Ascending aorta (tissue), 2 donors: ENCODE measurements at places on chromosomes 3 and 15. TPM values are rescaled to one million over a fixed set of nuclear protein-coding genes. Genes with fewer than 3 reads are reported as not detected.

The CCR2 gene
- 0.11 TPM for total RNA-seq

The CLEC3B gene
- 130 TPM for total RNA-seq

DNA sequence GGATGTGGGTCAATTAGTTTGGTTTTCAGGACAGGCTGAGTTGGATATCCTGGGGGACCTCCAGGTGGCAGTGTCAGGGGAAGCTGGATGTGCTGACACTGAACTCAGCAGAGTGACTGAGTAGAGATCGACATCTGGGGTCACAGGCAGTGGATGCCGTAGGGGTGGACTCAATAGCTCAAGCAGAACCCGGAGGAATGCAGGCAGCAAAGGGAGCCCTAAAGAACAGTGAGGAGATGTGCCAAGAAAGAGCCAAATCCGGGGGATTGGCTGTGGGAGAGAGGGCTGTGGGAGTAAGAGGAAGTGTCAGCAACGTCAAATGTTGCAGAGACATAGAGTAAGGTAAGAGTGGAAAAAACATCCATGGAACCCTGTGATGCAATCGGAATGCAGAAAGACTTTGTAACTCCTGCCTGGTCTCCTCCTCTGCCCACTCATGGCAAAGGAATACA, 11.6 kb downstream of the CCR5AS start:
- no peak overlapping the region for H3K27ac ChIP-seq
- DNase-seq = no peak
- no peaks in the 10 kb centered on the region for H3K36me3 ChIP-seq
- H3K27me3 ChIP-seq = no peaks in the 10 kb centered on the region

- no peak overlapping the region for H3K4me3 ChIP-seq
- no peaks in the 10 kb centered on the region for H3K4me1 ChIP-seq
- H3K27ac ChIP-seq = no peak overlapping the region
- DNase-seq = no peak
- H3K36me3 ChIP-seq = no peaks in the 10 kb centered on the region
Measured at GRCh38 chr3:127411083-127411727, 123.4 kb upstream of the PRR20G start.

The EIF1B gene
- 21.7 TPM for total RNA-seq

The SLC49A4 gene
- total RNA-seq = 3.2 TPM

- H3K27me3 ChIP-seq = no peaks in the 10 kb centered on the region
- no peaks in the 10 kb centered on the region for H3K36me3 ChIP-seq
- H3K4me1 ChIP-seq = no peaks in the 10 kb centered on the region
- peak; percentile 69 for DNase-seq
- H3K4me3 ChIP-seq = peak overlapping the region; percentile 57
Measured at GRCh38 chr15:29674661-29675533, 147.4 kb downstream of the TJP1 start.

DNA sequence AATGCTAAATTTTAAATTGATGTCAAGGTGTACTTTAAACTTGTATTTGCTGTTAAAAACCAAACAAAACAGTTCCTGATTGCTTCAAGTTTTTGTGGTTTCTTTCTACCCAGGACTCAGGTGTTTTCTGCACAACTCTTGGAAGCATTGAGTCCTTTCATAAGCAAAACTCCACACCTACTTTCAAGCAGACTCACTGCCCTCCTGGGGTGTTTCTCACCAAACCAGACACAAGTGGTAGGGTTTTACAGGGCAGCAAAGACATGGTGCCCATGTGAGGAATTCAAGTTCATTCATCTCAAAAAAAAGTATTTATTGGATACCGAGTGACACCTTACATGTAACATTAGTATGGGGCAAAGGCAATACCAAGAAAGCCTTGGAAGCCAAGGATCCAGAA, 146.7 kb upstream of the BNIP2 start:
- no peaks in the 10 kb centered on the region for H3K27me3 ChIP-seq
- H3K27ac ChIP-seq = no peak overlapping the region
- H3K4me3 ChIP-seq = no peak overlapping the region
- no peak for DNase-seq
- no peaks in the 10 kb centered on the region for H3K36me3 ChIP-seq
- no peaks in the 10 kb centered on the region for H3K4me1 ChIP-seq

The MITF gene
- total RNA-seq = 27.4 TPM

The ELP6 gene
- 27.0 TPM for total RNA-seq

The CSPG5 gene
- total RNA-seq = 1.7 TPM

DNA sequence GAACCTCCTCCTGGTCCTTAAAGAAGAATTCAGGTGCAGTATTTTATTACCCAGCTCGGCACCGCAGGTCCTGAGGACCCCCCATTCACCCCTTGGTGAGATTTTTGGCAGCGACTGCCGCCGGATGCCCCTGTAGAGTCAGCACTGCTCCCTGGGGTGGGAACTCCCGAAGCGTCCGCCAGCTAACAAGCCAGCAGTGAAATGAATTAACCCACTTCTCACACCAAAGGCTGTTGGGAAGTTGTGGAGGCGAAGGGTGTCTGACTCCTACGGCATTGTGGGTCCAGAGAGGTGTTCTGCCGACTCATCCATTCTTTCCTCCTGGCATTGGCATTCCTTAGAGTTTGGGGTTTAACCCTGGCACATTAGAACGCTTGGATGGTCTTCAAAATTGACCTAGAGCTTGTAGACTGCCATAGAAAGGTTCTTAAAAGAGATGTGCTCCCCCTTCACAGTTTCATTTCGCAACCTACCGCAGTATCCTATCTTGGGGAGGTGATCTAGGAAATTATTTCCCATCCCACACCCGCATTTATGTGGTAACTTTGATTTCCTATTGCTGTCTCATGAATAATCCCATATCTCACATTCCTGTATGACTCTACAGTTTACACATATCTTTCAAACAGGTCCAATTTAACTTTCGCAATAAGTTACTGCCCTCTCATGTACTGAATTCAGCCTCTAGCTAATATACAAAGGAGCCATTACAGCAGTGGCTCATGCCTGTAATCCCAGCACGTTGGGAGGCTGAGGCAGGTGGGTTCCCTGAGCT, 879 bp upstream of the EIF5A2 start:
- H3K36me3 ChIP-seq = no peaks in the 10 kb centered on the region
- DNase-seq = no peak
- H3K27ac ChIP-seq = peak overlapping the region; percentile 79
- no peaks in the 10 kb centered on the region for H3K4me1 ChIP-seq

- no peaks in the 10 kb centered on the region for H3K27me3 ChIP-seq
- DNase-seq = no peak
- H3K4me1 ChIP-seq = no peaks in the 10 kb centered on the region
- H3K27ac ChIP-seq = no peak overlapping the region
- H3K4me3 ChIP-seq = no peak overlapping the region
- no peaks in the 10 kb centered on the region for H3K36me3 ChIP-seq
Measured at GRCh38 chr3:6779140-6779539, 81.8 kb upstream of the GRM7 start.

The OGG1 gene
- 36.0 TPM for total RNA-seq

GRCh38 chr15:68844856-68845550, 24.3 kb upstream of the ANP32A start:
- no peak for DNase-seq
- H3K27ac ChIP-seq = no peak overlapping the region
- peaks cover 6% of the 10 kb centered on the region for H3K27me3 ChIP-seq
- H3K4me1 ChIP-seq = peaks cover 5% of the 10 kb centered on the region

The CCDC174 gene
- 5.5 TPM for total RNA-seq

DNA sequence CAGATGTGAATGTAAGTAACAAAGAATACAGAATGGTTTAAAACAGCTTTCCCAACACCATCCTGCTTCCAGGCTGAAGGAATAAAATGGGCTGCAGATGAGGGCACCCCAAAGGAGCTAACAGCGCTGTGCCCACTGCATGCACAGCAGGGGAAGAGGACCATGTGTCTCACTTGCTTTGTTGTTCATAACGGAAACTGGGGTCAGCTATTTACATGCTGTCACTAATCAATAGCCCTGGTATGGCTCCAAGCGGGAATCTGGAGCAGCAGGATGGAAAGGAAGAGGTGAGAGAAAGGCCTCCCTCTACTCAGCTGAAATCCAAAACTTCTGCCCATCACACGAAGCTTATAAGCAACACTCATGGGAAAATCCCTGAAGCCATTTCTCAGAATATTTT, 67.4 kb downstream of the TBC1D2B start:
- H3K36me3 ChIP-seq = peaks cover 81% of the 10 kb centered on the region
- DNase-seq = no peak
- no peak overlapping the region for H3K27ac ChIP-seq
- no peaks in the 10 kb centered on the region for H3K27me3 ChIP-seq
- peaks cover 18% of the 10 kb centered on the region for H3K4me1 ChIP-seq

- no peaks in the 10 kb centered on the region for H3K4me1 ChIP-seq
- H3K27ac ChIP-seq = no peak overlapping the region
- no peak for DNase-seq
- peaks cover 6% of the 10 kb centered on the region for H3K27me3 ChIP-seq
Measured at GRCh38 chr15:45126535-45127158, 3.0 kb downstream of the DUOXA1 start.

The SLC51A gene
- not detected for total RNA-seq

The GCHFR gene
- total RNA-seq = 26.4 TPM

The GOLGA6L6 gene
- not detected for total RNA-seq

DNA sequence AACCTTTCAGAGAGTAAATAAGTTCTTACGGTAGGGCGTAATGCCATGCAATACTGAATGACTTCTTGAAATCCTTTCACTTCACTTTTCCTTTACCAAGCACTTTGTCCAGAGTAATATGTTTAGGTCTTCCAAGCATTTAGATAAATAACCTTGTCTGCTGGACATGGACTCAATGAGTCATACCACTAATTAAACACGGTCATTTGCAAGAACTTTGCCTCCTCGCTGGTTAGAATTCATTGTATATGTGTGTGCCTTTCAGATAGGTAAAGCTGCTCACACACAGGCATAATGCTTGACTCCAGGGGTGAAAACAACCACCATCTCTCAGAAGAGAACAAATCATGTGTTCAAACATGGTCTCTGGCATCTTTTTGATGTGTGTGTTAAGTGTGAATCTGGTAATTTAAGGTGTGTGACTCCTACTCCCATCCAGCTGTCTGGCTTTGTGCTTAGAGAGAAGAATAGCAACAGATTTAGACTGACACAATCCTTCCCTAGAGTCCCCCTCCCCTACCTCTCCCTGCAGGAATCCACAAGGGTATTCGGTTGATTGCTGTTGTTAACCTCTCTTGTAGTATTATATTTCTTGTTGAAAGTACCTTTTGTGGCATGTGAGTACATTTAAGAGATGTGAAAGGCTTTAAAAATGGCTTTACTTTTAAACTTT, 419.0 kb downstream of the CNTN4 start:
- H3K27me3 ChIP-seq = no peaks in the 10 kb centered on the region
- no peak overlapping the region for H3K27ac ChIP-seq
- H3K4me3 ChIP-seq = no peak overlapping the region
- DNase-seq = no peak
- no peaks in the 10 kb centered on the region for H3K36me3 ChIP-seq

The MYO5C gene
- 11.0 TPM for total RNA-seq
